Thoracic aorta (tissue), 2 donors: ENCODE measurements at places on chromosomes 3 and 15. TPM values are rescaled to one million over a fixed set of nuclear protein-coding genes. Genes with fewer than 3 reads are reported as not detected.

The DYNC1LI1 gene
- 44.4 TPM for total RNA-seq

The IL17RB gene
- 2.3 TPM for total RNA-seq

The FSTL1 gene
- total RNA-seq: 601 TPM

The UBE2E2 gene
- total RNA-seq: 30.3 TPM

The C3orf20 gene
- not detected for total RNA-seq

The SH3GL3 gene
- 4.9 TPM for total RNA-seq

DNA sequence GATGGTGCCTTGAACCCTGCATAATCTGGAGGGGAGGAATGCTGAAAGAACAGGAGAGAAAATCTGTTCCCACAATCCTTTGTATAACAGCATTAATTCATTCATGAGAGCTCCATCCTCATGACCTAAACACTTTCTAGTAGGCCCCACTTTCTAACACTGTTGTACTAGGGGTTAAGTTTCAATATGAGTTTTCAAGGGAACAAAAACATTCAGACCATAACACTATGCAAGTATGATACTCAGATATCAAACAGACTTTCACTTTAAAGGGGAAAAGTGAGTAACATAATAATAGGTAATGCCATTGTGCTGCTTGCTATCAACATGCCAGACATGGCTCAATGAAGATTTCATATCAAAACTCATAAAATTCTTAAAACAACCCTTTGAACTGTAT lies 32.4 kb upstream of the PLSCR2 start:
- no peak for DNase-seq

- DNase-seq: no peak
Observed at GRCh38 chr15:93986400-93986984, 244.9 kb upstream of the MCTP2 start.

DNA sequence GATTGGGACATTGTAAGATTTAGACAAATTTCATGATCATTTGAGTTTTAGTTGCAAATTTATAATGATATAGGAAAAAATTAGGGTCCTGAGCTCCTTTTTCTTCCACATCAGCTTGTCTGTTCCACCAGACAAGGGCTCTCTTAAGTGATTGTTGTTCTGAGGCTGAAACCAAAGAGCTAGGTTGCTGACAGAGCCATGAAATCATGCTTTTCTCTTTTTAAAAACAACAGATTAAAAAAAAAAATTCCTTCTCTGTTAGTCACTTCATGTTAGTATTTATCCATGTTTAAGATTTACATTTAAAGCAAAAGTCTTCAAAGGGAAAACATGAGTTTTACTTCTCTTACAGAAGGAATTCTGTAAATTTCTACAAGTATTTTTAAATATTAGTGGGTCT lies 56.8 kb downstream of the ATP2C1 start:
- no peak for DNase-seq

DNA sequence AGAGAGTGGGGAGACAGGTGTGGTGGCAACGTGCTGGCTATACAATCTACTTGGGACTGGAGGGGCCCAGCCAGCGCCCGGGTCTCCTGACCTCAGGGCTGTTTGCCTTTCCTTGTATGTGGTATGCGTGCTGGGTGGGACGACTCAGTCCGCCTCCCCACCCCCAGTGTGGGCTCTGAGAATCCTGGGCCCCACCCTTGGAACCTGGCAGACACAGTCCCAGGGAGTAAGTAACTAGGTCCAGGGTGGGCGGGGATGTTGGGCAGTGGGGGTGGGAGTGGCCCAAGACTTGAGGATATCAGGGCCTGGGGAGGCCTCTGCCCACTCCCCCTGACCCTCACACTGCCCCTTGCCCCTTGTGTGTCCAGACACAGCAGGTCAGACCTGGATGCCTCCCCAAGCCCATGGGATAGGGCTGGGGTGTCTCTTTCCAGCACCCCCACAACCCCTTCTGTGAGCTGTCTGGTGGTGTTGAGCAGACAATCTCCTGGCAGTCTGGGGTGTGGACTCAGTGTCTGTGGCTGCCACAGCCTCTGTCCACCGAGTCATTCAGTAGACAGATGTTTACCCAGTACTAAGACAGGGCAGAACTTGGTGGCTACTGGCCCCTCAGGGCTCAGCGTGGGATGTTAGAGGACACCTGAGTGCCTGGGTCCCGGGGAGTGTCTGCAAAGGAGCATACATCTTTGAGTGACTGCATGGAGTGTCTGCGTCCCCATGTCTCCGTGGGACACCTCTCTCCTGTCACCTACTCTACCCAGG lies 1.3 kb downstream of the CHST13 start:
- no peak for DNase-seq

DNA sequence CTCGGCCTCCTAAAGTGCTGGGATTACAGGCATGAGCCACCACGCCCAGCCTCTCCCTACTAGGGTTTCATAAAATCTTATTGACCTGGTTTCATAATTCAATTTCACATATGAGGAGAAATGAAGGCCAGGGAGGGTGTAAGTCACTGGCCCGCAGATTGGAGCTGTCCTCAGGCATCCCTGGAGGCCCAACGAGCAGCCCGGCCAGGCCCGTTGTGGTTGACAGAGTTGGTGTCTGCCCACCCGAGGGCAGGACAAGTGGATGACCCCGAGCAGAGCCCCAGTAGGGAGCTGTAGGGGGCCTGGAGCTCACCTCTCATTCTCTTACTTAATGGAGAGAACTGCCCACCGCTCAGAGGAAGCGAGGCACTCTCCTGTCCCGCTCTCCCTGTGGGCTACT lies 78.9 kb downstream of the CPN2 start:
- DNase-seq: no peak

GRCh38 chr3:59654480-59655417 lies 604.9 kb upstream of the CFAP20DC start:
- no peak for DNase-seq

GRCh38 chr15:47813748-47814384 lies 96.6 kb downstream of the SEMA6D start:
- no peak for DNase-seq

DNA sequence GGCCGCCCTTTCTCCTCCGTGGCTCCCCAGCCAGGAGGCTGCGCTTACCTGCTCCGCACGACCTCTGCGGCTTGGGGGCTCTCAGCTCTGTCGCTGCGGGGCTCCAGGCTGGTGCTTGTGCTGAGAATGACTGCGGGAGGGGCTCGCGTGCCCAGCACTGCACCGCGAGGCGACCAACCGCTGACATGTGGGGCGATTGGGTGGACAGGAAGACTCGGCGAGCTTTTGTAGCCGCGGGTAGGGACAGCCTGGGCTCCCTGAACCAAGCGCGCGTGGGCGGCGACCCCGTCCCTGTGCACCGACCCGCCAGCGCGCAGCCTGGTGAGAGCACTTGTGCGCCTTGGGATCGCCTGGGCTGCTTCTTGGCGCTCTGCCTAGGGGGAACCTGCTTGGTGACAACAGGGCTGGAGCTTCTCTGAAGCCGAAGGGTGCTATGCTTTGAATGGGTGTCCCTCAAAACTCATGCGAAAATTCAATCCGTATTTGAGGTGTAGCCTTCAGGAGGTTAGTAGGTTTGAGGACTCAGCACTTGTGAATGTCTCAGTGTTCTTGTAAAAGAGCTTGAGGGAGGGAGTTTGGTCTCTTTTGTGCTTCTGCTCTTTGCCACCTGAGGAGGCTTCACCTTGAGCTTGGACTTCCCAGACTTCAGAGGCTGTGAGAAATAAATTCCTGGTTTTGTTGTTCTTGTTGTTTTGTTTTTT lies 50.4 kb downstream of the IL12A start:
- DNase-seq: no peak

DNA sequence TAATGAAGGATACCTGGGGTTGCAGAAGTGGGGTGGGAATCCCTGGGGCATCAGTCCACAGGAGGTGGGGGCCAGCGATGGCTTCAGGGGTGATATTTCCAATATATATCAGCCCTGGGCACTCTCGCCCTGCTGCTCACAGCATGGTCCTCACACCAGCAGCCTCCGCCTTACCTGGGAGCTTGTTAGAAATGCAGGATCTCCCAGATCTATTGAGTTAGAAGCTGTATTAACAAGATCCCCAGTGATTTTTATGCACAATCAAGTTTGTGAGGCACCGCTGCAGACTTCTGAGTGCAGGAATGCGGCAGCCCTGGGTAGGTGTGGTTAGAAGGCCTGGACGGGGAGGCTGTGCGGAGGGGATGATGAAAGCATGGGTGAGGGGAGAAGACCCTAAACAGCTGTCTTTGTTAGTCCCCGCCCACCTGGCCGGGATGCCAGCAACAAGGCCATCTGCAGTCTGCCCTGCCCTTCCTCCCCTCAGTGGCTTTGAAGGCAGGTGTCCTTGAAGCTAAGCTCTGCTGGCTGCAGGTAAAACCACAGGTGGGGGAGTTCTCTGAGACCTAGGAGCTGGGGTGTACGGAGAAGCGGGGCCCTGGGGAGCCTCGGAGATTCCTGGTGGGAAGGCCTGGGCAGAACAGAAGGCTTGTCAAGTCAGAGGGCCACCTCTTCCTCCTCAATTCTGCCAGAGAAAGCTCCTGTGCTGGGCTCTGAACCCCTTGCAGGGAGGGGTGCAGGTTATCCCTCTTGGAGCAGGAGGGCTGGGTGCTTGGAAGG lies 11.4 kb downstream of the FAM107A start:
- DNase-seq: no peak

DNA sequence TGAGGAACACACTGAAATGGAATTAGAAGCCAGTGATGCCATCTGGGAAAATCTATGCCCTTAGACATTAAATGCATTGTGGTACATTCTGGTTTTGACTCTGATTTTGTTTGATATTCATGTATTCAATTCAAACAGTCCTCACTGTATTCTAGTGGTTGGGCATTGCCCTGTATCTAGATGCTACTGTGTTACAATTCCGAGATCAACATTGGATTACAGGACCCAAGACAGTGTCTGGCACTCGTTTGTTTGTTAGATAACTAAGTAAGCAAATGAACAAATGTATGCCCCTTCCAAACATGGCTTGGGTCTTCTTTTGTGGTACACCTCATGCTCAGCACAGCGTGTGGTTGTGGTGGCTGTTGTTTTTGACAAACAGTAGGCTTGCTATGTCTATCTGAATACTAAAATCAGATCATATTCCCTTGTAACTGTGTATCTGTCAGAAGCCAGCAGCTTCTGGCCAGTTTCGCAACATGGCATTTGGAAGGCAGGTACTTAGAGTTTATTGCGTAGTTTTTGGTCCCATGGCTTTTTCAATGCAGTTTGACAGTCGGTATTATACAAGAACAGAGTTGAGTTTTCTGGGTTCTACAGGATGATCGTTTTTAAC lies 5.7 kb downstream of the FILIP1L start:
- no peak for DNase-seq

- no peak for DNase-seq
Observed at GRCh38 chr15:64915518-64916227, 4.0 kb downstream of the ANKDD1A start.

GRCh38 chr3:45223889-45224727 lies 2.0 kb downstream of the TMEM158 start:
- no peak for DNase-seq

DNA sequence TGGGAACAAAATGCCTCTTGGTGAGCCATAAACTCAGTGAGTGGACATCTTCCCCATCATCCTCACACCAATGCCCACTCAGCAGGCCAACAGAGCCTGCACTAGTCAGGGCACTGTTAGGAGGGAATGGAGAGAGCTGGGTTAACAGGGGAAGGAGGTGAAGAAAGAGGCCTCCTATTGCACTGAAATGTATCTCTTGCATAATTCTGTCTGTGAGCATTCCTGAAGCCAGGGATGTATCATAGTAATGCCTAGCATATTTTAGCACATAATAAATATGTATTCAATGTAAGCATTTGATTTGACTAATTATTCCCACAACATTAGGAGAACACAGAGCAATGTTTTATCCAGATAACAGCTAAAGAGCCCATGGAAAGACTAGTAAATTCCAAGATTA lies 81.2 kb downstream of the ANO10 start:
- no peak for DNase-seq

- no peak for DNase-seq
Observed at GRCh38 chr15:66071160-66071920, 182.2 kb downstream of the MEGF11 start.

DNA sequence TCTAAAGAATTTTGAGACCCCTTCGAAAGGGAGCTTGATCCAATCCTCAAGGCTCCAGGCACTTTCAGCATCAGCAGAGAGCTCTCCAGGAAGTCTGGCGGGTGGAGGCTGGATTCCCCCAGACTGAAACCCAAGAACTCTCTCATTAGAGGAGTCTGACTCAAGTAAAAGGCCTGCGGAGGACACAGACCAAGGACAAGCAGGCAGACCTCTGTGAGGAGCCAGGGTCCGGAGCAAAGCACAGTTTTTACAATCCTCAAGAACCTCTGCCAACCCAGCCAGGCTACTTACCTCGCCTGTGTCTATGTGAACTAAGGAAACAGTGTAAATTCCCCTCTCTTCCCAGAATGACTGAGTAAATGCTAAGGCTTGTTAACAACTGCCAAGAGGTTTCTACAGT lies 86.2 kb downstream of the FBN1 start:
- peak; percentile 30 for DNase-seq

- DNase-seq: no peak
Observed at GRCh38 chr15:85276508-85276907, 103.9 kb upstream of the AKAP13 start.

GRCh38 chr3:48879307-48879993 lies 19.2 kb downstream of the SLC25A20 start:
- no peak for DNase-seq

- no peak for DNase-seq
Observed at GRCh38 chr3:194118920-194119319, 17.0 kb upstream of the HES1 start.
